Activated T-helper 1 cell treated with anti-CD3 and anti-CD28 coated beads, Interleukin-2, amount 50 U/mL, for 16 hours (primary cell): ENCODE measurements at places on chromosomes 7 and 10.

DNA sequence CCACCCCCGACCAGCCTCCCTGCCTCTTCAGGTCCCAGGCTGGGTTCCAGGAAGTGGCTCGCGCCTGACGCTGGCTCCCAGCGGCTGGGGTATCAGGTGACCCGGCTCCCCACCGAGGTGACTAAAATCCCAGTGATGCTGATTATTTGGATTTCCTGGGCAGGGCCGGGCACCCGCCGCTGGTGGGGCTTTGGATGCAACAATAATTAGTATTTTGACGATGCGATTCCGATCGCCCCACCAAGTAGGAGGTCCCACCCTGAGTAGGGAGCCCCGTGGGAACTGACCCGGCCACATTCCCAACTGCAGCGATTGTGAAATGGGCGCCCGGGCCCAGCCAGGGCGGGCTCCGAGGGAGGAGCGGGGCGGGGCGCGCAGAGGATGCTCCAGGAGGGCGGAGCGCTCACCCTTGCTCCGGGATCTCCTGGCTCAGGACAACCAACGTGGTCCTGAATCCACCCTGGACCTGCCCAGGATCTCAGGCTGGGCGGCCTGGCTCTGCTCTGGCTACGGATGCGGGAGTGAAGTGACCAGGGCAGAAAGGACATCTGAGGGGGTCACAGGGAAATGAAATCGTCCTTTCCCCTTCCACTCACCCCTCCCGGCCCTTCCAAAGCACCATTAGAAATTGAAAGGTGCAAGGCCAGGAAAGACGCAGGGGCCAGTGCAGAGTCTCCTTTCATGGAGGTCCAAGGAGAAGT lies 32.6 kb downstream of the DUSP5 start:
- DNase-seq, result no peak

GRCh38 chr10:78392197-78392596 lies 358.5 kb downstream of the RPS24 start:
- DNase-seq, result no peak

GRCh38 chr7:80732630-80733029 lies 94.2 kb downstream of the CD36 start:
- DNase-seq, result no peak

DNA sequence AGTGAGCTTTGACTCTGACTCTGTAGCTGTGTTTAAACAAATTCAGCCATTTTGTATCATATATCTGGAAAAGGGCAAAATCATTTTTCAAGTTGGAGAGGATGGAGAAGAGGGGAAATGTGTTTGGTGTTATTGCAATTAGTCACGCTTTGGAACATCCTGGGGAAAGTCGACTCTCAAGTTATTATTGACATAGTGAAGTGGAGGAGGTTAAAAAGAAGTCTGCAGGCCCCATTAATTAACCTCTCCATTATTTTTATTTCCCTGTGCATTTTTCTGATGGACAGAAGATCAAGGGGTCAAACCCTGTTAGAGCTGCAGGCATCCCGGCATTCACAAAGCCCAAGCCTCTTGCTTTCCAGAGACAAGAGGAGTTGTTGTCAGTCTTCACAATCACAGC lies 132.6 kb downstream of the TEX36 start:
- DNase-seq, result no peak

DNA sequence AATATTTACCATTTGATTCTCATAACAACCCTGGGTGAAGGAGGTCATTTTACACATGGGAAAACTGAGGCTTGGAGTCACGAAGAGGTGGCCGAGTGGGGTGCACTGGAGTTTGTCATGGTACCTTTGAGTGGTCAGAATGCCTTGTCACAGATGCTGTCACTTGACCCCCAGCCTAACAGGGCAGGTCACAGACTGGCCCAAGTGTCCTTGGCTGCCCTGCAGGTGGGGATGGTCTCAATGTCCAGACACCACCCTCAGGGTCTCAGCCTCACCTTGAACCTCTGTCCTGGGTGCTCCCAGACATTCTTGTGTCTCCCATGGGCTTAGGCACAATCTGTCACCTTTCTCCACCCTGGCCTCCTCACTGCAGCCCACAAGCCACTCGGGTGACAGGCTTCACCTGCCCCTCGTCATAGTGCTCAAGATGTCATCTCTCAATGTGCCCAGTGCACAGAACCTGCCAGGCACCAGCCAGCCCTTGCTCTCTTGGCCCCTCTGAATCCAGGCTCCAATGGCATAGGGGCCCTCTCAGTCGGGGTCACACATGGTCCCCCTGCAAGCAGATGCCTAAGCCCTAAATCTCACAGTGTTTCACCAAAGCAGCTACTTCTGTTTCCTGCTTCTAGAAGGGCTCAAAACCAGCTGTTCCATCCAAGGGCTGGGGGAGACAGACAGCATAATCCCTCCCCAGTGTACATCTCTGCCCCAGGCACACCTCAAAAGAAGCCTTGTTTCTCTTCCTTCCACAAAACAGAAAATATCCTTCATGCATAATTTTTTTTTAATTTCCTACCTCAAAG lies 76.8 kb upstream of the NANOS1 start:
- no peak for DNase-seq

- no peak for DNase-seq
Observed at GRCh38 chr7:11194492-11194891, 220.8 kb downstream of the PHF14 start.

- DNase-seq, result no peak
Observed at GRCh38 chr7:140358024-140358411, 40.3 kb downstream of the SLC37A3 start.

DNA sequence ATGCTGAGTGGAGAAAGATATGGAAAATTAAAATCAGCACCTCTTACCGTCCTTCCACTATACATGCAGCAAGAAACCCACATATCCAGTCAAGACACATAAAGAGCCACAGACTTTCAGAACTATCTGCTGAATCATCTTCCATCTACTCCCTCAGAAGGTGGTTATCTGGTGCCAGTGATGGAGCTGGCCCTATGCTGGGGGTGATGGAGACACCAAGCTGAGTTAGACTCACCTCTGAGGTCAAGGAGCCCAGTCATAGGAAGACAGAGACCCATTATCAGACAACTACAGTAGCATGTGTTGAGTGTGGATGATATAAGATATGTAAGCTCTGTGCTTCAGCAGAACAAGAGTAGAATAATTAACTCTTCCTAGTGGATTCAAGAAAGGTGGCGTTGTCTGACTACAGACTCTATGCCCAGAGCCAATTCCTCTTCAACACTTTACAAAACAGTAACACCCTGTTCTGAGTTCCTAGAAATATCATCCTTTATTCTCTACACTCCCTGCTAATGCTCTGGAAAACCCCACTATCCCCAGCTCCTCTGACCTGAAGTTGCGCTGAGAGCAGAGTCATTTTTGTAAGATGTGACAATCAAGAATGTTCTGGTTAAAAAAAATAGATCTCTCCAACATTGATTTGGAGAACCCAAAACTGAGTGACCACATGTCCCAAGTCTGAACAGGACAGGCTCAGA lies 14.3 kb downstream of the CYP3A5 start:
- no peak for DNase-seq

DNA sequence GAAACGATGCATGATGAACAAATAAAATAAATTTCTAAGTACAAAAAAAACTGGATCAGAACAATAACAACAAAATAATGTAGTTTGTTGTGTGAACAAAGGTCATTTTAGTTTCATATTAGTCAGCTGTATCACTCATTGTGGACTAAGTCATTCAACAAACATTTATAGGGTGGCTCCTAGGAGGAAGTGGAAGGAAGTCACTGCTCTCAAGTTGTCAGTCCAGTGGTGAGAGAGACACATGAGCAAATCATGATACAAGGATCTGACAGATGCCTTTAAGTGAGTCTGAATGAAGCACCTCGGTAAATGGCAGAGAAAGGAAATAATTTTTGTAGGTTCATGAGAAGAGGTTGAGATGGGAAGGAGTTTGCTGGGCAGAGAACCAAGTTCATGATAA lies 56.8 kb downstream of the EPDR1 start:
- no peak for DNase-seq

GRCh38 chr7:81769891-81770727 lies at the start of gene HGF:
Gene HGF, minus strand, starts transcription at chr7:81770047. Its CDS starts 76 bp downstream, at chr7:81769971.
- DNase-seq, result no peak

DNA sequence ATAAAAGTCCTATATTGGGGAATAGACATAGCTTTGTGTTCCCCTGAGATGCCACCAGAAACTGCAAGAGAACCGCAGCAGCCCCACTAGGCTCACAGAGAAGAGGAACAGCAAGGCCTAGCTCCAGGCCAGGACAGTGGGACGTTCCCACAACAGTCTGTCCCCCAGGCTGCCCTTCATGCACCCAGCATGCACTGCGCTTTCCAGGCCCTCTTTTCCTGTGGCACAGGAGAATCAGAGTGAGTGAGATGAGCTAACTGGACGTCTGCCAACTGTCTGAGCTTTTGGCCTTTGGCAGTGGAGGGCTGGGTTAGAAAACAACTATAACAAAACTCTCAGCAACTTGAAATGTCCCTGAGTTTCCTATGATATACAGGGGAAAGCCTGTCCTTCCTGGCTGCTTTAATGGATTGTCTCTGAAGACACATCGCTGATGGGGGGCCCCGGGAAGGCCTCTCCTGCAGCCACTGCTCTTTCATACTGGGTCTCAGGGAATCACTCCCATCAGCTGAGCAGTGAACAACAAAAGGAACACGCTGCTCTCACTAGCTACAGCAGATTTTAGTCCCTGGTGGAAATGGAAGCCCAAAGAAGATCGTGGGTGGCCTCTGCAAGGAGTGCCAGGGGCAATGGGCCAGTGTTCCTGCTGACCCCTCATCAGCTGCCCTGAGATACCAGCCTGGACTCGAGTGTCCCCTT lies 53.5 kb downstream of the PODXL start:
- no peak for DNase-seq

DNA sequence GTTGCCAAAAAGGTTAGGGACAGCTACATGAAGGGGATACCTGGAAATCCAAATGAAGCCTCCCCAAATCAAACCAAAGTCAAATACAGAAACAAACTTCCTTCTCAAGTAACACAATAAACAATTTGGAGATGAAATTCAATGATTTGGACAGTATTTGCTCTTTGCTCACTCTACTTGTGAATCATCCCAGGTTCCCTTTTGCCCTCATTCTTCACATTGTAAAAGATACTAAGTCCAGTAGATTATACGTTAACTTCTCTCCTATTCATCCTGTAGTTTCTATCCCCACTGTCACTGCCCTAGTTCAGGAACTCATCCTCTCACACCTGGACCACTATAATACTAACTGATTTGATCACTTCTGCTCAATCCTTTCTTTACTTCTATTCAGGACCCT lies 28.3 kb downstream of the FZD1 start:
- DNase-seq, result no peak
